ENCODE measurements at places on chromosomes 2 and 18.

DNA sequence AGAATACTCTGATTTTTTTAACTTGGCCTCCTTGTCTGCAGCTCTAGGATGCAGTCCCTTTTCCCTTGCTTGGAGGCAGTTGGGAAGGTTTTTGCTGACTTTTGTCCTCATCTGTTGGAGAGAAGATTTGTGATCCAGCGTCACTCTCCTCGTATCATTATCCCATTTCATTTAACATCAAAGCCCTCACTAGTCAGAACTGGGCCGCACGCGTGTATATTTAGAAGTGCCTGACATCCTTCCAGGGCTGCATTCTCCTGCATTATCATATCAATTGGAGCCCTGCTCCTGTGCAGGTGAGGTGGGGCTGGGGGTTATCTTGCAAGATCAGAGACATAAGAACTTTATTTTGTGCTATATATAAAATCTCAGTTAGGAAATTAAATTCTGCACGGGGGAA lies 435.1 kb upstream of the HS6ST1 start:
- no peak for DNase-seq

DNA sequence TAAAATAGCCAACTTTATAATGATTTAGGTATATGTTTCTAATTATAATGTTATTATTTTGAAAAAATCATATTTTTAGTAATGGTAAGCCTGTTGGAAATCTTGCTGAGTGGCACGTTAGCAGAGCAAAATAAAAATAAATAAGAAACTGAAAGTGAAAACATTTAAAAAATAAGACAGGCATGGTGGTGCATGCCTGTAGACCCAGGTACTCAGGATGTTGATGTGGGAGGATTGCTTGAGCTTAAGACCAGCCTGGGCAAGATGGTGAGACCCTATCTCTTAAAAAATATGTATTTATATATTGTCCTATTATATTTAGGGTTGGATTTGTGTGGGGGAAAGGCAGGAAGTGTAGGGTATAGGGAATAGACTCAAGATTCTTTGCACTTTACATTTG lies 15.8 kb upstream of the ANKRD12 start:
- DNase-seq: no peak

DNA sequence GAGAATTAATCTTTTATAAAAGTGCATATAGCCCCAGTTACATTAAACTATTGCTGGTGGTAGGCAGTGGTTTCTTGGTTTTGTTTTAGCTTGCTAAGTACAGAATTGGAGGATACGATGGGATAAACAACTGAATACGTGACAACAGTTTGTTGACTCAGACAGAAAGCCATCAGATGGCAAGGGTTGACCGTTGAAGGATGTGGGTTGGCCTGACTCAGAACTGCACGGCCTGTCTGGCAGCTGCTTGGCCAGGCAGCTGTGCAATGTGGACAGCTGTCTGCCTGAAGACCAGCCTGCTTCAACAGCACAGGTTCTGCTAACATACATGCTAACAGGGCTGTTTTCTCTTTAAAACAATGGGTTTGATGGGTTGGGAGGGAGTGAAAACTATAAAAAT lies 46.6 kb downstream of the PRKRA start:
- DNase-seq: no peak

GRCh38 chr2:62145478-62146100 lies 50.3 kb upstream of the B3GNT2 start:
- no peak for DNase-seq

- no peak for DNase-seq
Measured at GRCh38 chr2:184363213-184363612, 235.1 kb upstream of the ZNF804A start.

GRCh38 chr2:146048141-146048540 lies 1528.2 kb upstream of the ZEB2 start:
- no peak for DNase-seq
